ENCODE measurements at places on chromosomes 5 and 9.

GRCh38 chr5:9549941-9550340, 4.1 kb upstream of the SEMA5A start:
- no peak for DNase-seq

- no peak for DNase-seq
Observed at GRCh38 chr5:167785901-167786300, 505.5 kb upstream of the WWC1 start.

DNA sequence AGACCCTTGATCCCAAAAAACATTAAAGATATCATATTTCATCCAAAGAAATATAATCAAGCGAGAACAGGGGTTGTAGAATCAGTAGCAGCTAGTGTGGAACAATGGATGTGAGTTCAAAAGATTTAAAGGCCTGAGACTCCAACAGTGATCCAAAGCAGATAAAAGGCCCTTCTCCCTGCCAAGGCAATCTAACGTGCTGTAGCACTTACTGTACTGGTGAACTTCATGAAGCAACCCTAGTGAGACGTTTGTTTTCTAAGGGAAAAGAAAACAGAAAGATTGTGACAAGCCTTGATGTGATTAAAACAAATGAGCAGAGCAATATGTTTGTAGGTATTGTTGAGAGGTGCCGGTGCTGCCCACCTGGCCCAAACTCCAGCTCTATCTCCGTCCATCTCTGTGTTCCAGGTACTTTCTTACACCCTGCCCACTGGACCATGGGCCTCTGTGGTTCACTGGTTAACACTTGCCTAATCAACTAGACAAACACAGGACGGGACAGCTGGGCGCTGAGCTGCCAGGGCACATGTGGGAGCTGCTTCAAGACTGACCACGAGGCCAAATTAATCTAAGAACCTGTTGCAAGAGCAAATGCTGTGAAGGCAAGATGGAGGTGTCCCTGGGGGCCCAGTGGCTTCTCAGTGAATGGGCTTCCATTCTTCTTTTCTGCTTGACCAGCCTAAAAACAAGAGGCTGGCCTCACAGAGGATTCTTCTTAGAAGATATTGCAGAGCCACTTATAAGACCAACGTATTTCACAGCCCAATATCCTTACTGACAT, 265.5 kb downstream of the CWC27 start:
- no peak for DNase-seq

- DNase-seq, result no peak
Observed at GRCh38 chr9:111094433-111094924, 56.2 kb upstream of the LPAR1 start.

DNA sequence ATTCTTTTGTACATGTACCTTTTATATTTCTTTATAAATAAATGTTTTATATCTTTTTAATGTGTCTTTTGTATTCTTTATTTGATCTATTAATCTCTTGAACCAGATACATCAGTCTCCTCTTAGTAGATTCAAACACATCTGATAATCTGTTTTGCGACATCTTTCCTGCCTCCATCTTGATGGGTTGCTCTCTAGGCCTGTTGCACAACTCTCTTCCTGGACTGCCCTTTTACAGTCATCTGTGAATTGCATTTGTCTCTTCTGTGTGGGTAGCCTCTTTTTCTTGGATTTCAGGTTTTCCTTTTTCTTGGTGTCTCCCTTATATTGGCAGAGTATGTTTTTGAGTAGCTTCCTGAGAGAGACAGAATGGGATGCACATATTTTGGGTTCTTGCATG, 6.2 kb downstream of the ZFYVE16 start:
- no peak for DNase-seq

DNA sequence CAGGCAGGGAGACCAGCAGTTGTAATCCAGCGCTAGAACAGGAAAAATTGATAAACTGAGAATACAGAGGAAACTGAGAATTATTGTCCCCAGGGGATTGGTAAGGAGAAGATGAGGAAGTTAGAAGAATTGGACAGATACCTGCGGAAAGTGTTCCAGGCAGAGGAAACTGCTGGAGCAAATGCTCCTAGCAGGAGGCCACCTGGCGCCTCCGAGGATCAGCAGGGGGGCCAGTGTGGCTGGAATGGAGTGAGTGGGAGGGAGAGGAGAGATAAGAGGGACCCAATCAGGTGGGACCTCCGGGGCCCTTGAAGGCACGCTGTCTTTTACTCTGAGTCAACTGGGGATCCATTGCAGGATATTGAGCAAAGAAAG, 695 bp upstream of the ANXA6 start:
- DNase-seq, result no peak

DNA sequence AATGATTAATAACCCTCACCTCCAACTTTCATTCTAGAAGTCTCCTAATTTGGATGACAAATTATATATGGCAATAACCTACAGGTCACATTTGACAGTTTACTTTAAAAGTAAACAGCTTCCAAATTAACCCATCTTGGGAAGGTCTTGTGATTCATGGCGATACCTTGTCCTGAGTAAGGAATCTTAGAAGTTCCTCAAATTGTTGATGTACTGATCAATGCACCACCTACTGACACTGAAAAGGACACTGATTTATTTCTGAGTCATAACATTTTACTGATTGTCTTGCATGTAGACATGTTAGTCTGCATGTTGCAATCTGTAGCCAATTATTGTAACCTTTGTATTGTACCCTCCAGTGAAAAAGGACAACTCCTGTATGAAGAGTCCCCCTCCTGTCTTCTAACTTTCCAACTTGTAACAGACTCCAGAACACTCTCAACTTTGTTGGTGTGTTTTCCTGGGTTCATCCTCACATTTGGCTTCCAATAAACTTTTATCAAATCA, 16.0 kb upstream of the SLC22A5 start:
- no peak for DNase-seq

DNA sequence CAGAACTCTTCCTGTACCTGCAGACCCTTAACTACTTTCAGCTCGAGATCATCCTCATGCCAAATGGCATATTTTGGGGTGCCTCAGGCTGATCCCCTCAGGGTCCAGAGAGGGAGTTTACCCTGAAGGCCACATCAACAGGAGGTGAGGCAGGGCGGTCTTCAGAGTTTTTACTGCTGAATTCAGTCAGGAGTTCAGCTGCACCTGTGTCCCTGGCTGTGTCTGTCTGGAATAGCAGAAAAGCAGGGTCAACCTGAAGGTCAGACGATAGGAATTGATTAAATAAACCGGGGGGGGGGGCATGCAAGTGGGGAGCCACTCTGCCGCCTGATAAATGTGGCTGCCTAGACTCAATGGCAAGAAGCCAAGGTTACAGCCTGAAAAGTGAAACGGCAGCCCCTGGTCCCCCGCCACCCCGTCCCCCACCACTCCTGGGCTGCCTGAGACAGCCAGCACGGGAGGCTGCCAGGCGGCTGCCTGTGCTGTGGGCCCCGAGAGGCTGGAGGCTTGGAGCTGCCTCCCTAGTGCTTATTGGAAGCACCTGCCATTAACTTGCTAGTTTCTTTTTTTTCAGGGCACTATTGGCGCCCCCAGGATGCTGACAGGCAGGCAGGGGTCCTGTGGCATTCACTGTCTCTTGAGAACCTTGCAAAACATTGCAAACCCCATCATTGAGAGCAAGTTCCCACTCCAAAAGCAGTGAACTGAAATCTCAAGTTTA, 182.7 kb upstream of the PPP1R26 start:
- peak; percentile 44 for DNase-seq

DNA sequence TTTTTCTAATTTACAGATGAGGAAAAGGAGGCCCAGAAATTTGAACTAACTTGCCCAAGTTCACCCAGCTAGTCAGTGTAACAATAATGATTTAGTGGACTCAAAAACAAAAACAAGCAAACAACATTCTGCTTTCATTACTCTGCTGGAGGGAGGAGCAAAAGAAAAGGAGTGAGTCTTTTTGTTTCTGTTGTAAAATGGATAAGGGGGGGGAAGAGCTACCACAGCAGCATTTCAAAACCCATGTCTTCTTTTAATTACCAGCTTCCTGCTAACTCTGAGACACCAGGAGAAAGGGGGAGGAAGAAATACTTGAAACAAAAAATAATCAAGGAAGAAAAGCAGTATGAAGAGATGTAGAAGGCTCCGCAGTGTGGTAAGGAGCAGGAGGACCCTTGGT, 39.2 kb upstream of the EQTN start:
- DNase-seq, result no peak

DNA sequence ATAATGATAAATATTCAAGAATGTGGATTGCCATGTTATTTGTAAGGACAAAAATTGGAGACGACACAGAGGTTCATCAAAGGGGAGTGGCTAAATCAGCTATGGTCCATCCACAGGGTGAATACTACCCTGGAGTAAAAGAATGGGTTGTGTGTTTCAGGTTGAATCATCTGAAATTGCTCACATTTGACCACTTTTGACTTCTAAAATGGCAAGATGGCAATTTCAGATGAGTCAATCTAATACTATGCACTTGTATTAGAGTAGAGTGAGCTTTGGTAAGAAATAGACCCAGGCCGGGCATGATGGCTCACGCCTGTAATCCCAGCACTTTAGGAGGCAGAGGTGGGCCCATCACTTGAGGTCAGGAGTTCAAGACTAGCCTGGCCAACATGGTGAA, 131.8 kb downstream of the GAPVD1 start:
- DNase-seq, result no peak

DNA sequence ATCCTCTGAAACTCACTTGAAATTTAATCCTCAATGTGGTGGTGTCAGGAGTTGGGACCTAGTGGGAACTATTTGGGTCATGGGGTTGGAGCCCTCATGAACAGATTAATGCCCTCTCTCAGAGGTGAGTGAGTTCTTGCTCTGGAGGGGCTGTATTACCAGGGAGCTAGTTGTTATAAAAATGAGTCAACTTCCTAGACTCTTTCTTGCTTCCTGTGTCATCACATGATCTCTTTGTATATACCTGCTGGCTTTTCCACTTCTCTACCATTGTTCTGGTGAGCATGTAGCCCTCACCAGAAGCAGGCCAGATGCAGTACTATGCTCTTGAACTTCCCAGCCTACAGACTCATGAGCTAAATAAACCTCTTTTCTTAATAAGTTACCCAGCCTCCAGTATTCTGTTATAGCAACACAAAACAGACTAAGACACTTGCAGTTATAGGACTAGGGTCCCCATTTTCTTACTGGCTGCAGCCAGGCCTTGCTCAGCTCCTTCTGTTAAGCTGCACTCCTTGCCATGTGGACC, 127.5 kb downstream of the SUSD1 start:
- DNase-seq, result no peak

DNA sequence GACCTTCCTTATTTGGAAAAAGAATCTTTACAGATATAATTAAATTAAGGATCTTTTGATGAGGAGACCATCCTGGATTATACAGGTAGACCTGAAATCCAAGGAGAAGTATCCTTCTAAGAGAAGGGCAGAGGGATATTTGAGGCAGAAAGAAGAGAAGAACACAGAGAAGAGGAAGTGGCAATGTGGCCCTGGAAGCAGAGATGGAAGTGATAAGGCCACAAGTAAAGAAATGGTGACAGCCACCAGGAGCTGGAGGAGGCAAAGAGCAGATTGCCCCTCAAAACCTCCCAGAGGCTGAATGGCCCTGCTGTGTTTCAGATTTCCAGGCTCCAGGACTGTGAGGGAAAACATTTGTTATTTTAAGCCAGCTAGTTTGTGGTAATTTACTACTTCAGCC, 93.0 kb upstream of the ANKRD55 start:
- DNase-seq, result no peak

DNA sequence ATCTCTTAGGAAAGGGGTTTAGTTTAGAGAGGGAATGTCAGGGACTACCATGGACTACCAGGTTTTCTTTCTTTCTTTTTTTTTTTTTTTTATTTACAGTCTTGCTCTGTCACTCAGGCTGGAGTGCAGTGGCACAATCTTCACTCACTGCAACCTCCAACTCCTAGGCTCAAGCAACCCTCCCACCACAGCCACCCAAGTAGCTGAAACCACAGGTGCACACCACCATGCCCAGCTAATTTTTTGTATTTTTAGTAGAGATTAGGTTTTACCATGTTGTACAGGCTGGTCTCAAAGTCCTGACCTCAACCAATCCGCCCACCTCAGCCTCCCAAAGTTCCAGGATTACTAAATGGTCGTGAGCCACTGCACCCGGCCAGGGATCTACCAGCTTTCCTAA, 572.7 kb downstream of the CAAP1 start:
- no peak for DNase-seq

DNA sequence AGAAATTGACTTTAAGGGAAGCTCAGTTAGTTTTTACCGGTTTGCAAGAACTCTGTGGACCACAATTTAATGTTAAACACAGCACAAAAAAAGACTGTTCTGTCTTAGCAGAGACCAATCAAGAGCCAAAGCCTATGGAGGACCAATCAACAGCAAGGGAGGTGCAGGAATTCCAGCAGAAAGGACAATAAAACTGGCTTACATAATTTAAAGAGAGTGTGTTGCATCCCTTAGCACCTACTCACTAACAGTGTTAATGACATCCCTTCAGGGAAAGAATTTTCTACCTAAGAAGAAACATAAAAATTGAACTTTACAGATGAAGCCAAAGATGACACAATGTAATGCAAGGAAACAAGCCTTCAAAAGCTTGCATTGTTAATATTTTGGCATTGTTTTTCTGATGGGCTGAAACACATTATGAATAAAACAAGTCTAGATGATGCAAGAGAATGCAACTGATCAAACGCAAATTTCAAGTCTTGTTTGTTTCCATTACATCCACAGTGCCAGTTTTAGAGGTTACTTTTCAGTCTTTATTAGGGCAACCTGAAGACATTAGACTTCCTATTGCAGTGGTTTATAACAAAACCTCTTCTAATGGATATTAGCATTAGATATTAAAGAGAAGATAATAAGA, 111.3 kb upstream of the FST start:
- DNase-seq, result no peak

- DNase-seq, result peak; percentile 19
Observed at GRCh38 chr5:15717001-15717400, 217.0 kb downstream of the FBXL7 start.

- DNase-seq, result no peak
Observed at GRCh38 chr5:151897896-151898295, 26.8 kb downstream of the GLRA1 start.

Measured in BE2C (cell line).